NCI-H1092 (cell line): ENCODE measurements at places on chromosomes 6 and 20.

DNA sequence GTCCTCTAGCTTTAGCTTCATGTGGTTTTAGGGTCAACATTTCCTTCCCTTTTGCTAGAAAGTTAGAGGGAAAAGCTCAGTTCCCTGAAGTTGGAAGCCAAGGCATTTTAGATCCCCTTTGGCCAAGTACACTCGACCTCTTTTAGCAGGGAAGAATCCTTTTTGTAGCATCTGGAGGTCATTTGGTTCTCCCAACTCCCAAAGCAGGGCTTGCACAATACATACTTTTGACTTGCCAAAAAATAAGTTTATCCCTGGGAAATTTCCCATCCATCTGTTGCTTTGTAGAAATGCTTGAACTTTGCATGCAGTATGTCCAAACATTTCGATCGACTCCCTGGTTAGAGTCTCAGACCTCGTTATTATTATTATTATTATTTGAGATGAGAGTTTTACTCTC lies 4.6 kb upstream of the EDEM2 start:
- DNase-seq = no peak

DNA sequence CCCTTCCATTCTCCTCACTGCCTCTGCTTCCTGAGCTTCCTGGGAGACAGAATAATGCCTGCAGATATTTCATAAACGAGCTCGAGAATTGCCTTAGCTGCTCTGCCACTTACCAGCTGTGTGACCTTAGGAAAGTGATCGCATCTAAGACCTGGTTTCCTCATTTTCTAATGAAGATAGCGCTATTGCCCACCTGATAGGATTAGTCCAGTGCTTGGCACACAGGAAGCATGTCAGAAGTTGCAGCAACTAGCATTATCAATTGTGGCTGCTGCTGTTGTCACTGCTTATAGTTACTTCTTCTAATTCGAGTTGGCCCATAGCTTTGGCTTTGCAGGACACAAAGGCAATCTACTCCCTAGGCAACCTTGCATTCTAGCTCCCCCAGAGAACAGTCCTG lies 305.5 kb upstream of the SGK1 start:
- no peak for DNase-seq

DNA sequence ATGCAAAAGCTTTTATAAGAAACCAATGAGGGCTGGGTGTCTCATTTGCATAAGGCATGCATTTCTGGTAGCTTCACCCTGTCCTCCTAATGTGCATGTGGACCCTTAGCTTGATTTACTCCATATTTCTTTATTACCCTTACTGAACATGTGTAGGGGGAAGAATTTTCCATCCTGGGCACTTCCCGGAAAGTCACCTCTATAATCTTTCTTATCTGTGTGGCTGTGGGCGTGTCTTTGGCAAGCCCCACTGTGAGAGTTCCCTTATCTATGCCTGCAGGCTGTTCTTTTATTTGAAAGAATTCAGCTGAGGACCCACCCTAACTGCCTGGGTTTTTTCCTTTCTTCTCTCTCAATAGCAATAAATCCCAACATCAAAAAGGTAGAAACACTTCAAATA lies 627.8 kb downstream of the DOK5 start:
- no peak for DNase-seq

- DNase-seq = no peak
Measured at GRCh38 chr6:25173246-25173645, 105.9 kb upstream of the CARMIL1 start.

DNA sequence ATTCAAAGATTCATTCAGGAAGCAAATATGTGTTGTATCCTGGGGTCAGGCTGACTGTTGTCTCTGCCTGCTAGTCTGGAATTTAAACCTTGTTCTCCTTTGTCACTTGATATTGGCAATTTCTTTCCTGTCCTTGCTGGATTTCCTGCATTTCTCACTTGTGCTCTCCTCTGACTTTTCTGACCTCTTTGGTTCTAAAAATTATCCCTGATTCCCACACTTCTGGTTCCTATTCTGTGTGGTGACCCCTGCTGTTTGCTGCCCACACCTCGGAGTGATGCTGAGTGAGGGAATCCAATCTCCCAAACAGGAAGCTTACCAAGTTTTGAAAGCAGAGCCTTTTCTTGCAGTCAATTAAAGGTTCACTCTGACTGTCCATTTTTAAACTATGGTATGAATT lies 345.3 kb downstream of the CDKAL1 start:
- DNase-seq = no peak

GRCh38 chr6:11632231-11632630 lies 94.7 kb downstream of the TMEM170B start:
- no peak for DNase-seq

DNA sequence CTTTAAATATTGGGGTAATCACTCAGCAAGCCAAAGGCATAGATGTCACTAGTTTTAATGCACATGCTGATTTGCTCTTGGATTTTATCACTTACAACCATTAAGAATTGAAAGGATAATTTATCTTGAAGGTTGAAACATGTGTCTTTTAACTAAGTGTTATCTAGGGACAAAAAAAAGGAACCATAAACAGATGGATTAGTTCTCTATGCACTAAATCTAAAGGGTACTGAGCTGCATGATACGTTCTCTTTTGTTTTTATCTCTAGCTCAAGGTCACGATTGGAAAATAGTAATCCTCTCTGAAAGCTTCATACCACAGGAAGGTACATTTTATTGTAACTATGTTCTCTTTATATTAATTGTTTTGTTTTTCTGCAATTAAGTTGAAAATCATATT lies 1426.6 kb downstream of the GRIK2 start:
- no peak for DNase-seq

DNA sequence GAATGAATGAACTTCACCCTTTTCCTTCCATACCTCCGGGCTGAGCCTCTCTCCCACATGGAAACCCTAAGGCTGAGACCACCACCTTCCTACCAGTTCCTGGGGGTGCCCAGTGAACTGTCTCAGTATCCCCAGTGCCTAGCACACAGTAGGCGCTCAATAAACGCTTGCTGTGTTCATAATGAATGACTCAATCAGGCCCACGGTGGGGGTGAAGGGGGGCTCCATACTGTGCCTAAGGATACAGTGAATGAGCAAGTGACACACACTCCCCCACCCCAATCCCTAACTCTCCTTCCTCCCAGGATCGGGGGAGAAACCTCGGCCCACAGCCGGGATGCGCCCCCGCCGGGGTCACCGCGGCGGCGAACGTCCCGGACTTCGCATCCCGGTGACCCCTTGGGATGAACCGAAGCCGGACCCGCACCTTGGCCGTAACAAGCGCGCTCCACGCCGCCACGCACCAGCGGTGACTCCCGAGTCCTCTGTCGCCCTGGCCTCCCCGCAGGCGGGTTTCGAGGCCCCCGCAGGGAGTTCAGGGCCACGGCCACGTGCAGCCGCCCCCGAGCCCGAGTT lies 592 bp downstream of the KCNG1 start:
- no peak for DNase-seq

GRCh38 chr6:30345852-30346251 lies 896 bp downstream of the RPP21 start:
- DNase-seq = no peak

GRCh38 chr6:136553166-136553787 lies 3.1 kb upstream of the MAP7 start:
- DNase-seq = no peak

DNA sequence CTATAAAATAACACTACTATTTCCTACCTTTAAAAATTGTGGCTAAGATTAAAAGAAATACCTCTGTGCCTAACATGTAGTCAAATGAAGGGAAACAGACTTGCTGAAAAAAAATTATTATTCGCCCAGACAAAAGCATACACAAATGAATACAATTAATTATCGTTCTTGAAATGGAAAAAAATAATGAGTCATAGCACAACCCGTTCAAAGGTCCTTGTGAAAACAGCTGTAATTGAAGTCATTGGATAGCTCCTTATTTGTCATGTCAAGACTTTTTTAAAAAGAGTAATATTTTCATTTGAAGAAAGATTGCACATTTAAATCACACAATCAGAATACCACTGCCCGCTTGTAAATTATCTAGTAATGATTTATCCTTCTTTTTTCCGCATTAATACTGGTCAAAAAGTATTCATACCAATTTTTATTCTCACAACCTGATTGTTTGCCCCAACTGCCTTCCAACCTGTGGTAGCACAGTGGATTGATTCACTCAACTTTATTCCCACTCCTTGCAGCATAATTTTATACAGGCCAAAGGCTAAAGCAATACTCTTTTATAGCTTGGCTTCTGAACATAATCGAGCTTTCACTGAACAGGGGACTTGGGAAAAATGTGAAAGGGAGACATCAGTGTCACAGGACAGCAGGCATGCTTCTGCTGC lies 655.2 kb upstream of the MAP3K7 start:
- no peak for DNase-seq

DNA sequence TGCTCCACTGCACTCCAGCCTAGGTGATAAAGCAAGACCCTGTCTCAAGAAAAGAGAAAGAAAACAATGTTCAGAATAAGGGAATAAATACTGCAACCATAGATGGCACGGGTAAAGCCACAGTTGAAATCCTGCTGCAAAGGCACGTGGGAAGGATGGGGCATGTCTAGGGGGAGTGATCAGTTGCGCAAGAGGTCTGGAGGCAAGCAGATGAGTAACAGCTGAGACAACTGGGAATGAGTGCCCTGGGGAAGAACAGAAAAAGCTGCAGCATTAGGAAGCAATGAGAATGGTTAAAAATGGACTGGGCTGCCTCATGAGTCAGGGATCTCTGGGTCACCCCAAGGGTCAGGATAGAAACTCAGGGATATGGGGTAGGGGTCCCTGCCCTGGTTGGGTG lies 96.3 kb downstream of the GMPR start:
- DNase-seq = no peak

DNA sequence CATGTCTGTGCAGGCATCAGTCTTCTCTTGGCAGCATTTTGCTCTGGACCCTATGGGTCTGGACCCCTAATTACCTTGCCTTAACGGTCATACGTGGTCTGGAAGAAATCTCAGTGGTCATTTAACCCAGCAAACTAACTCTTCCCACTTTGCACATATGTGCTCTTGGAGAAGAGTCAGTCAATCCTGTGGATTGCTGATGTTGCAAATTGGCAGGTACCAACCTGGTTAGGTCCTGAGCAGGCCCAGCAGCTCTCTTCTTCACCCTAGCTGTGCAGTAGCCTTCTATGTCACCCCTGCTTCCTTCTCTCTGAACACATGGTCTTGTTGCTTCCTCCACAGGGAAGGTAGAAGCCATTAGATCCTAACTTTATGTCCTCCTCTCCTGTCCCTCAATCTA lies 1.6 kb downstream of the CEP43 start:
- no peak for DNase-seq

DNA sequence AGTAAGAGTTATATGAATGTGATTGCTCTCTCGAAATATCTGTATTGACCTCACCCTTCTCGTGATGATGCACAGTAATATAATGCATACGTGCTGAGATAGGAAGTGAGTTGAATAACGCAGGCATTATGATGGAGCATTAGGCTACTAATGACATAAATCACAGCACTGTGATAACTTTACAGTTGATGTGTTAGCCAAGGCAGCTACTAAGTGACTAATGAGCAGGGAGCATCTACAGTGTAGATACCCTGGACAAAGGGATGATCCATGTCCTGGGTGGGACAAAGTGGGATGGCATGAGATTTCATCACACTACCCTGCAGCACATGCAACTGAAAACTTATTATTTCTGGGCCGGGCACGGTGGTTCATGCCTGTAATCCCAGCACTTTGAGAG lies 68.4 kb downstream of the HDGFL1 start:
- no peak for DNase-seq

DNA sequence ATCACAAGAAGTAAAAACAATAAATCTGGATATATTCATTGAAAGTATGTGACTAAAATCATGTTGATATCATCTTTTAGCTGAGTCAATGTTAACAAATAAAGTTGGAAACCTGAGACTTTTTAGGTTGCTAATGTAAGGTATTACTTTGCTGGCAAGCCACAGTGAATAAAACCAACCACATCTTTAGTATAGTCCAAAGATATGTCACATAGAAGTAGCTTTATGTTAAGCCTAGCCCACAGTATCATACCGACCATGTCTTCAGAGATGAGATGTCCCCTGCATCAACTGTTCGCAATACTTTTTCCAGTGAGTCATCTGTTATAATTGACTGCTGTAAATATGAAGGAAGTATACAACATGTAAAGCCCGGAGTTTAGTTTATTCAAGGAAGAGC lies 107.6 kb upstream of the MCHR2 start:
- no peak for DNase-seq
